ENCODE measurements at places on chromosomes 16 and 17. TPM values are rescaled to one million over a fixed set of nuclear protein-coding genes. Genes with fewer than 3 reads are reported as not detected.

DNA sequence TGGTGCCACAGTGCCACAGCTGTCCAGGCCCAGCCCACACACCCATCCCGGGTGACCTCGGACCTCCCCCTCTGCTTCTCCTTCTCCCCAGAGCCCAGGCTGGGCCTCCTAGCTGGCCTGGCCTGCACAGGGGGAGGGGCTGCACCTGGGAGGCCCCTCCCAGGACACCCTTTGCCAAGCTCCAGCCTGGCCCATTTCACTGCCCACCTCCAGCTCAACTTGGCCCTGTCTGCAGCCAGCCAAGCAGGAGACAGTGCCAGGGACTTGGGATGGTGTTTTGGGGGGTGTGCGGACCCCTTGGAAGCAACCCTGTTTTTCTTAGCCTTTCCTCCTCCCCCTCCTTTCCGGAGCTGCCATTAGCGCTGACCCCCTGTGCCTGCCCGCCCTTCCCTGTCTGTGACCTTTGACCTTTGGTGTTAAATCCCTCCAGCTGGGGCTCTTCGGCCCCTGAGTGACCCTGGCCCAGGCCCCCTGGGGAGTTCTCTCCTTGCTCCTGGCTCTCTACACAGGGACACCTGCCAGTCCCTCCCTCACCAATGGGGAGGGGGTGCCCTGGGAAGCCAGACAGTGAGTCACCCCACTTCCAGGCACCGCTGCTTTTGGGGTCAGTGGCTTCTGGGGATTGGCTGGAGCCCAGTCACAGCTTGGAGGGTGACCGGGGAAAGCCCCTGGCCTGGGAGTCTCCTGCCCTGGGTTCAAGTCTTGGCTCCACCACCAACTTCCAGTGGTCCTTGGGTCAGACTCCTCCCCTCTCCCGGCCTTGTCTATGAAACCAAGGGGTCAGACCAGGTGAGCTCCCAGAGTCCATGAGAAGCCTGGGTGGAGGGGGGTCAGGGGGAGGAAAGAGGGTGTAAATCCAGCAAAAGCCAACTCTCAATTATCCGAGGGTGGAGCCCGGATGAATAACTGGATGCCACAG, 1.9 kb downstream of the GLIS2 start:
- DNase-seq = no peak

DNA sequence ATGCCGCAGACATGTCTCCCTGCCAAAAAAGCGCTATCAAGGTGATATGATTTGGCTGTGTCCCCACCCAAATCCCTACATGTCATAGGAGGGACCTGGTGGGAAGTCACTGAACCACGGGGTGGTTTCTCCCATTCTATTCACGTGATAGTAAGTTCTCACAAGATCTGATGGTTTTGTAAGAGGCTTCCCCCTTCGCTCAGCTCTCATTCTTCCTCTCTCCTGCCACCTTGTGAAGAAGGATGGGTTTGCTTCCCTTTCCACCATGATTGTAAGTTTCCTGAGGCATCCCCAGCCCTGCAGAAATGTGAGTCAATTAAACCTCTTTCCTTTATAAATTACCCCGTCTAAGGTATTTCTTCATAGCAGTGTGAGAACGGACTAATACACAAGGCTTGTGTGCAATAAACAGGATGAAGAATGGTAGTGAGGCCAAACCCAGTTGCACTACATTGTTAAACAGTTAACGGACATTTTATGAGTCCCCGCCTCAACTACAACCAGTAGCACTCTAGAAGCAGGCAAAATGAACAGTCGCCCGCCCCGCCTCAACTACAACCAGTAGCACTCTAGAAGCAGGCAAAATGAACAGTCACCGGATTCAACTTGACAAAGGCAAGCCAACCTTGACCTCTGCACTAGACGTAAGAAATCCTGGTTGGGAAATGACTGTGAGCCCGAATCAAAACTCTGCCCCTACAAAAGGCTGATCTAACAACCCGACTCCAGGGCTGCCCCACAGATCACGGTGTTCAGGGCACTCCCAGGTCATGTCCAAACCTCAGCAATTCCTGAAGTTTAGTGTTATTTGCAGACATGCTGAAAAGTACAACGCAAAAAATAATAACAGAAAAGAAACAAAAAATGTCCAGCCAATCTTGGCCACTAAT, 26.3 kb downstream of the VPS53 start:
- DNase-seq = no peak

DNA sequence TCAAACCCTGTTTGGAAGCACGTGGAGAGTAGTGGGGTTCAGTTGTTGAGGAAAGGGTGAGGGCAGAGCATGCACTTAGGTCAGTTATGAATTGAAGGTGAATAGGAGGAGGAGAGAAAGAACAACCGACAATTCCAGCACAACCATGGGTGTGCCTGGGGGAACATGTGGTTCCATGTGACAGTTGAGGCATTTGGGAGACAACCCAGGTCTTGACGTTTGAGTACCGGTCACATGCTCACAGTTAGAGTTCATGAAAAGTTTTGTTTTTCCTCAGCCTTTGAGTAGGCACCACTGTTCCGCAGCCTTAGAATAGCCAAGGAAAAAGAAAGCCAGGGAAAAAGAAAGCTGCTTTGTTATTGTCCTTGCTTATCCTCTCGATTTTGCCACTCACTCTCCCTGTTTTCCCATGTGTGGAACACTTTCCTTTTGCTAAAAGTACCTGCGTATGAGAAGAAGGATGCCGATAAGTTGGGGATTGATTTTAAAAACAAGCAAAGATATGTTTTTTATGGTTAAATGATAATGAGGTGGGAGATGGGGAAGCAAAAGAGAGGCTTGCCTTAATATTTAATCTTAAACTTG, 25.6 kb upstream of the ABCC11 start:
- DNase-seq = no peak

The LRRC75A gene
- total RNA-seq = 0.32 TPM

- DNase-seq = peak; percentile 74
These were observed 19.8 kb downstream of the COX4I1 start for GRCh38 chr16:85819245-85819644.

The PTX4 gene
- total RNA-seq = 0.15 TPM

GRCh38 chr17:27590864-27591263, 40.1 kb upstream of the LGALS9 start:
- DNase-seq = no peak

GRCh38 chr17:70128727-70129238, 40.5 kb upstream of the KCNJ2 start:
- DNase-seq = no peak

DNA sequence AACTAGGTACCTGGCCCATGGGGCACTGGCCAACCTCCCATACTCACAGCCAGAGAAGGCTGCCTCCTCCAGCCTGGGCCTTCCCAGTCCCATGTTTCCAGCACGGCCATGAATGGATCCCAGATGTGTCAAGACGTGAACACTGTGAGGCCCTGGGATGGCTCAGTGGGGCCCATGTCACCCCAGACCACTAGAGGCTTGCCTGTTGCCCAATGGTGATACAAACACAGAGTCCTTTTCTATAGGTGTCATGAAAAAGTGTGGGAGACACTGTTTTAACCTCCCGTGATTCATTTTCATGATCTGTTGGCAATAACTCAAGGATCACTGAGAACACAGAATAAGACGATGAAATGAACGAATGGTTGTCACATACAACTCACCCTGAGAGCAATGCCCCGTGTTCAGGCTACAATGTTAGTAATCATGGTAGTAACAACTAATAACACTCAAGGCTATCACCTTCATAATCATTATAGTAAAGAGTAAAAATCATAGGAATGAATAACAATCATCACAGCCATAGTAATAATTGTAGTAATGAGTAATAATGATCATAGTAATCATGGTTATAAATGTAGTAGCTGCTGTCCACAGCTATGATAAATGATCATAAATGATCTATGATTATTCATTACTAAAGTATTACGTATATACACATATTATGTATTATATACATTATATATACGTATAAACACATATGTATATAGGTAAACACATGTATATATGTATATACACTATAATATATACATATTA, 64.0 kb downstream of the DYNLRB2 start:
- DNase-seq = no peak

DNA sequence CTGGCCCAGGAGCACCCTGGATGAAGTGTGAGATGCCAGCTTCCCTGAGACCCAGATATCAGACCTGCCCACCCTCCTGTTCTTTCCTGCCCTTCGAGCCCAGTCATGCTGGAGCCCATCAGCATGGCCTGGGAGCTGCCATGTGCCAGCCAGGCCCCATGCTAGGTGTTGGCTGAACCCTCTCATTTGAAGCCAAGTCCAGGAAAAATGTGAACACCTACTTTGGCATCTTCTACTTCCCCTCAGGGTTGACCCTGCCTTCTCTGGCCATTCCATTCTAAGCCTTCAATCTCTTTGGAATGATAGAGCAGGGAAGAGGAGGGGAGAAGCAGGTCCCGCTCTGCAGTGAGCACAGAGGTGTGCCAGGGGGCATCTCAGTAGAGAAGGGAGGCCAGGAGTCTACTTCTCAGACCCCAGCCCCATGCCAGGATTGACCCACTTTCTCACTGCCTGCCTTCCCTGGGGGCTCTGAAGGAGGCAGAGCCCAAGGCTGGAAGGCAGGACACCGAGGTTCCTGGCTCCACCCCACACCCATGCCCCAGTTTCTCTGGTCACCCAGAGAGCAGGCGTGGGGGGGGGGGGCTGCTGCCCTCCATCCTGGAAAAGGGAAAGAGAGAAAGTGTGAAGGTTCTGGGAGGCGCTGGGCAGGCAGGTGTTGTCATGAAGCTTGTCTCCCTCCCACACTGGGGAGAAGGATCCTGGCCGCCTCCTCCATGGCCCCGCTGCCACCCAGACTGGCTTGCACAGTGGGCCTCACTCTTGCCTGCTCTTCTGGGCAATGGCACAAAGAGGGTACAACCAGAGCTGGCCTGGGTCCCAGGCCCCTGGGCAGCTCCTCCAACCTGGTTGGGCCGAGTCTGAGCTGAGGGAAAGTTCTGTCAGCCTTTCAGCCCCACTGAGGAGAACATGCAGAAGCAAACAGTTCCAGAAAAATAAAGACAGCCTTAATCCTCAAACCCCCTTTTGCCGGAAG, 9.3 kb downstream of the HDAC5 start:
- DNase-seq = no peak

- DNase-seq = no peak
These were observed 2.1 kb upstream of the MRPL28 start for GRCh38 chr16:372302-372983.

GRCh38 chr16:46627746-46628145, 6.6 kb upstream of the SHCBP1 start:
- DNase-seq = no peak

DNA sequence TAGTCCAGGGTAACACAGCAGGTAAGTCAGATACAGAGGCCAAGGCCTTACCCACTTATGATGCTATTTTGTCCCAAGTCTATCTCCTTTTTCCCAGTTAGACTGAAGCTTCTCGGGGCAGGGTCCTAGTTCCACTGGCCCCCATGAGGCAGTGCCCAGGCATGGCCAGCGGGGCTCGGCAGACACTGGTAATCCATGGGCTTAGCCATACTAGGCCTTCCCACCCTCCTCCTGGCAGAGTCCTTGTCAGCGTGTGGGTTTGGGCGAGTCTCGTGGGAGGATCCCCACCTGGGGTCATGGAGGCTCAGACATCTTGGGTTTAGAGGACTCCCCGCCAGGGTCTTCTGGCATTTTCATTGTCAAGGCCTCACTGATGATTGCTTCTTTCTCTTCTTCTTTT, 84.7 kb upstream of the BRD7 start:
- no peak for DNase-seq

DNA sequence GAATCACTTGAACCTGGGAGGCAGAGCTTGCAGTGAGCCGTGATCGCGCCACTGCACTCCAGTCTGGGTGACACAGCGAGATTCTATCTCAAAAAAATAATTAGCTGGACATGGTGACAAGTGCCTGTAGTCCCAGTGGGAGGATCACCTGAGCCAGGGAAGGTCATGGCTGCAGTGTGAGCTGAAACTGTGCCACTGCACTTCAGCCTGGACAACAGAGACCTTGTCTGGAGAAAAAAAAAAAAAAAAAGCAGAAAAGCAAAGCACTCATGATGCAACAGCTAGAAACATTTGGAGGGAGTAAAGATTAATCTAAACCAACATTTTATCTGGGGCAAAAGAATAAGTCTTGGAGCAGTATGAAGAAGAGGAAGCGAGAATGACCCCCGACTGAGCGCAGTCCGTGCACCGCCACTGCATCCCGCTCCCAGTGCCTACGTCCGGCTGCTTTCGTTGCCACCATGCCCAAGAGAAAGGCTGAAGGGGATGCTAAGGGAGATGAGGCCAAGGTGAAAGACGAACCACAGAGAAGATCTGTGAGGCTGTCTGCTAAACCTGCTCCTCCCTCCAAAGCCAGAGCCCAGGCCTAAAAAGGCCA, 8.2 kb downstream of the PRPSAP1 start:
- DNase-seq = peak; percentile 22

DNA sequence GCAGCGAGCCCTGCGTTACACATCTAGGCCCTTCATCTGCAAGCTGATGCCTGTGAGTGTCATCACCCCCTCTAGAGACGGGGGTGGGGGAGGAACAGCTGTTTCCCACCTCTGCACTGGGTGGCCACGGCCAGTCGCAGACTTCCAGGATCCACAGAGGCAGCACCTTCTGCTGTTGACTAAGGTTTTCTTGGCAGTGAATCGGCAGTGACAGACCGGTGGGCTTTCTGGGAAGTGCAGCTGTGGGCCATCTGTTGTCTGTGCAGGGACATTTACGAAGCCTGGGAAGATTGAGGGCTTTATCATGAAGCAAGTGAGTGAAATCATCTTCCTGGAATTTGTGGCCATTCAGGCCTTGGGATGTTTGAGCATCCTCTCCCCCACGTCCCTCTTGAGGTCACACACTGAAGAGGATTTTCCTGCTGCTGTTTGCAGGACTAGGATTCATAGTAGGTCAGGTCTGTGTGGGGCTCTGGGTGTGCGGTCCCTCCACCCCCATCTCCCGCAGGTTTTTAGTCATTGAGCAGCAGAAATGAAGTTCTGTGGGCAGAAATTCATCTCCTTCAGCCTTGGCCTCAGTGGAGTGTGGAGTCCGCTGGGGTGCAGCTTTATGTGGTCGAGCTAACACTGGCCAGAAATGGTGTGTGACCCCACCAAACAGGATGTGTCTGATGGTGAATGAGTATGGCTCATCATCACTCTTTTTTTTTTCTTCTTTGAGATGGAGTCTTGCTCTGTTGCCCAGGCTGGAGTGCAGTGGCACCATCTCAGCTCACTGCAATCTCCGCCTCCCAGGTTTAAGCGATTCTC, 12.0 kb downstream of the PGS1 start:
- no peak for DNase-seq

- no peak for DNase-seq
These were observed 946 bp upstream of the TMEM256 start for GRCh38 chr17:7404737-7405349.

The KRT16 gene
- not detected for total RNA-seq

- no peak for DNase-seq
These were observed 22.4 kb upstream of the HERPUD1 start for GRCh38 chr16:56909527-56909979.

The NHLRC4 gene
- total RNA-seq = 0.35 TPM

Data from NCI-H460 (cell line).